ENCODE measurements at places on chromosomes 2 and 18. TPM values are rescaled to one million over a fixed set of nuclear protein-coding genes. Genes with fewer than 3 reads are reported as not detected.

Gene MYL12A
- 338 TPM for total RNA-seq

Gene GAREM1
- 3.3 TPM for total RNA-seq

Gene STARD6
- not detected for total RNA-seq

Gene ANKRD30B
- 0.02 TPM for total RNA-seq

Gene KIF3C
- 60.7 TPM for total RNA-seq

Gene LYG2
- total RNA-seq, result not detected

Gene UGT1A6
- total RNA-seq, result 1.9 TPM

Gene CGREF1
- total RNA-seq, result 8.4 TPM

Gene SKOR2
- total RNA-seq, result not detected

Gene TTN
- total RNA-seq, result under 0.01 TPM

Gene FEV
- total RNA-seq, result not detected

Gene CFAP65
- 0.15 TPM for total RNA-seq

Gene PXDN
- 12.3 TPM for total RNA-seq

Gene UGT1A5
- total RNA-seq, result not detected

Gene TEKT4
- not detected for total RNA-seq

Gene TTR
- total RNA-seq, result not detected

Gene OSBPL6
- 7.7 TPM for total RNA-seq

Gene CRACDL
- 0.97 TPM for total RNA-seq

Gene LIMS3
- total RNA-seq, result not detected

Gene NEU2
- total RNA-seq, result not detected

Gene CDH2
- 32.4 TPM for total RNA-seq

Gene TOGARAM2
- 0.23 TPM for total RNA-seq

Gene PLA2R1
- total RNA-seq, result 1.7 TPM

Gene FNDC4
- 5.3 TPM for total RNA-seq

Gene AOX1
- 3.5 TPM for total RNA-seq

Gene SPDYA
- 0.32 TPM for total RNA-seq

Gene PLEKHH2
- 1.2 TPM for total RNA-seq

Gene CAB39
- 51.5 TPM for total RNA-seq

Gene REG3A
- not detected for total RNA-seq

Gene FBLN7
- 0.74 TPM for total RNA-seq

Gene VPS54
- 15.0 TPM for total RNA-seq

Gene RTP5
- not detected for total RNA-seq

Gene DNER
- 10.2 TPM for total RNA-seq

Gene ARHGAP15
- total RNA-seq, result not detected

Gene CCDC88A
- total RNA-seq, result 24.0 TPM

Gene BMP10
- not detected for total RNA-seq

Gene BOK
- total RNA-seq, result 32.1 TPM

Gene CHRNA1
- total RNA-seq, result not detected

Gene NOTO
- total RNA-seq, result not detected

Gene SIX2
- total RNA-seq, result 0.10 TPM

Gene ICA1L
- total RNA-seq, result 1.4 TPM

Gene SH3RF3
- total RNA-seq, result 0.40 TPM

Gene C1GALT1C1L
- total RNA-seq, result 1.7 TPM

Gene ADAM17
- total RNA-seq, result 33.3 TPM

Gene AMER3
- total RNA-seq, result not detected

Gene RRM2
- total RNA-seq, result 198 TPM

Gene SULT1C2
- total RNA-seq, result 0.48 TPM

Gene TMEM200C
- total RNA-seq, result not detected

Gene DSG2
- 58.8 TPM for total RNA-seq

Gene MSGN1
- total RNA-seq, result not detected

Gene PID1
- 2.9 TPM for total RNA-seq

Gene TRAF3IP1
- 13.8 TPM for total RNA-seq

Gene DSC1
- total RNA-seq, result not detected

Gene STAT1
- total RNA-seq, result 60.2 TPM

All from A549 treated with CORT108297 at 1 μM for 4 hours (cell line).